ENCODE measurements at places on chromosomes 1 and 21. TPM values are rescaled to one million over a fixed set of nuclear protein-coding genes. Genes with fewer than 3 reads are reported as not detected.

The HAO2 gene
- not detected for total RNA-seq

The CRP gene
- not detected for total RNA-seq

The F11R gene
- 142 TPM for total RNA-seq

The KLHDC7A gene
- total RNA-seq, result 6.1 TPM

The F5 gene
- total RNA-seq, result 7.2 TPM

The ADAMTSL4 gene
- 52.9 TPM for total RNA-seq

The LCK gene
- 8.8 TPM for total RNA-seq

The APP gene
- total RNA-seq, result 373 TPM

The TMPRSS3 gene
- total RNA-seq, result 4.8 TPM

The RHBG gene
- total RNA-seq, result not detected

The FMO1 gene
- 1.9 TPM for total RNA-seq

The CRNN gene
- not detected for total RNA-seq

The RHEX gene
- 2.4 TPM for total RNA-seq

The FCRL4 gene
- not detected for total RNA-seq

The NTRK1 gene
- 0.97 TPM for total RNA-seq

The EPHA2 gene
- 36.9 TPM for total RNA-seq

The TYW3 gene
- total RNA-seq, result 17.8 TPM

The ACAP3 gene
- 56.4 TPM for total RNA-seq

The PHLDA3 gene
- 82.7 TPM for total RNA-seq

The AMY2A gene
- total RNA-seq, result not detected

Data from left lung (tissue), 14 donors.